CD4-positive, alpha-beta memory T cell (primary cell): ENCODE measurements at places on chromosomes 7 and 10. TPM values are rescaled to one million over a fixed set of nuclear protein-coding genes. Genes with fewer than 3 reads are reported as not detected.

The ATOH7 gene
- total RNA-seq: not detected

DNA sequence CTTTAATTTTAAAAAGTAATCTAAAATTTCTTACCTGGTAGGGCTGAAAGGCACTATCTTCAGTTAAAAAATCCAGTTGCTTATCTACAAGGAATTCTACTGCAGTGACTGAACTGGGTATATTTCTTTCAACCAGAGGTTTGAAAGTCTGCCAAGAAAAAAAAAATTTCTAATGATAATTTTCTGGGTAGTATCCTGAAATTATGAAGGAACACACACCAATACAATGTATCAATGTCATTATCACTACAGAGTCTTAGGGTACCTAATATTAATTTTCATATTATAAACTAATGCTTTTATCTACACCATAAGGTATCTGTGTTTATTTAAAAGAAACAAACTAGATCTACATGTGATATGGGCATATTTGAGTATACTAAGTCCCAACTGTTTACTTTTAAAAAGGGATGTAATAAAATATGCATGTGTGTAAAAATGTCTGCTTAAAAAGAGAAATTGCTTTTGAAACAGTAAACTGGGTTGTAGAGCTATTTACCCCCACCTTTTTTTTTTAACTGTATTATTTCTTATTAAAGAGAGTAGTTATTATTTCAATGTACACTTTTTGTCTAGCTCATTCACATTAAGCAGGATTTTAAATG lies 131.6 kb downstream of the NRBF2 start:
- no peak for DNase-seq

The ENO4 gene
- not detected for total RNA-seq

DNA sequence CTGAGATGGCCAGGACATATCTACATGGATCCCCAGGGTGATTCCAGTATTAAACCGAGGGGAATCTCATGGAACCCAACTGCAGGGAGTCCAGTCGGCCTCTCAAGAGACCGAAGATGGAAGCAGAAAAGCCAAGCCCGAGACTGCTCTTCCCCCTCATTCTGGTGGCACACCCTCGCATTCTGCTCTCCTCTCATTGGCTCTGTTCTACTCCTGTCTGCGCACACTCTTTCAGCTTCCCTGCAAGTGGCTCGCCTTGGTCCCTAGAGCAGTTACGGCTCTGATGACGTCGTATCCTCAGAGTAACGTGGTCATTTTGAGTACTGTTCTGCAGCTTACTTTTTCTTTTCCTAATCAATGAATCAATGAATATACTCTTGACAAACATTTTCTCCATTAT lies 72.6 kb upstream of the RHEB start:
- no peak for DNase-seq

DNA sequence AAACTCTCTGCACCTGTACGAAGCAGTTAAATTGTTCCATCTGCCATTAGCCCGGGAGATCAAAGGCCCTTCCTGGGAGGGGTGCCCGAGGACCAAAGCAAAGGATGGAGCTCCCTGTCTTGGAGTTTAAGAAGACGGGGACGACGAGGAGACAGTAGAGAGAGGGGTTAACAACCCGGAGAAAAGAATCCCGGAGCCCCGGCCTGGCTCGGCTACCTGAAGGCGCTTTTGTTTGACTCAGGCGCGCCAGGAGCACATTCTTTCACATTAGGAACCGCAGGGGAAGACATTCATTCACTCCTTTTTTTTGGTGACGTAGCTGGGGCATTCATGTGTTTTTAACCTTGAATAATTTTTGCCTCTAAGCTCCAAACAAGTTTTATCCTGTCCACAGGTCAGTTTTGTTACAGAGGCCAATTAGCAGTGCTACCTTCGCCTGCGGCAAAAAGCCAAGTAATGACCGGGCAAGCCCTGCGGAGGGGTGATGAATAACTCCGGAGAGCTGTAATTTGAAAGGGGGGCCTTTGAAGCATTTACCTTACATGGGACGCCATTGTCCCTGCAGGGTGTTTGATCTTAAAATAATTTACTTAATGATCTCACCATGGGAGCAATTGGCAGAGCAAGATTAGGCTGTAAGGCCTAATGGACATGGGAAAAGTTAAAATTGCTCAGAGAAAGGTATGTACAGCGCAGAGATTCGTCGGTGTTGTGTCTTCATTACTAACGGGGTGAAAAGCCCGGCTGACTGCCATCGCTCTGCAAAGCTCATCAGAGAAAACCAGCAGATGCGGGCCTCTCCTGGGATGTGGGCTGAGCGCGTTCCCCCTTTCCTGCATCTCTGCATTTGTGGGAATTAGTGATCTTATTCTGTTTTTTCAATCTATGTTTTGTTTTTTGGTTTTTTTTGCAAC lies 258.0 kb upstream of the SP4 start:
- no peak for DNase-seq

DNA sequence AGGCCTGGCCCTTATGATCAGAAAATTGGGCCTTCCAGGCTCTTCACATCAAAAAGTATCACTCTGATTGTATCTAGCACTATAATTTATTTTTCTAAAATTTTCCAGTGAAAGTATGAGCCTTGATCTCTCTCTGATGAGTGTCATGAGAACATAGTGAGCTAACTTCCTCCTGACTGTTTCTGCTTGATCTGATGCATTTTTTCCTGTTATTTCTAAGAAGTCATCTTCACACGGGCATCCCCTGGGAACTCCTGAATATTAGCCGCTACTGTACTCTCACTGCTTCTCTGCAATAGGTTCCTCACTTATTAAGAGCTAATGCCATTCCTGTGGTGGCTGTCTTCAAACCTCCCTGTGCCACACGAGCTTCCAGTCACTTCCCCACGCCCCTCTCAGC lies 63.1 kb upstream of the ZPBP start:
- DNase-seq: no peak

The EPHA1 gene
- total RNA-seq: 30.7 TPM

DNA sequence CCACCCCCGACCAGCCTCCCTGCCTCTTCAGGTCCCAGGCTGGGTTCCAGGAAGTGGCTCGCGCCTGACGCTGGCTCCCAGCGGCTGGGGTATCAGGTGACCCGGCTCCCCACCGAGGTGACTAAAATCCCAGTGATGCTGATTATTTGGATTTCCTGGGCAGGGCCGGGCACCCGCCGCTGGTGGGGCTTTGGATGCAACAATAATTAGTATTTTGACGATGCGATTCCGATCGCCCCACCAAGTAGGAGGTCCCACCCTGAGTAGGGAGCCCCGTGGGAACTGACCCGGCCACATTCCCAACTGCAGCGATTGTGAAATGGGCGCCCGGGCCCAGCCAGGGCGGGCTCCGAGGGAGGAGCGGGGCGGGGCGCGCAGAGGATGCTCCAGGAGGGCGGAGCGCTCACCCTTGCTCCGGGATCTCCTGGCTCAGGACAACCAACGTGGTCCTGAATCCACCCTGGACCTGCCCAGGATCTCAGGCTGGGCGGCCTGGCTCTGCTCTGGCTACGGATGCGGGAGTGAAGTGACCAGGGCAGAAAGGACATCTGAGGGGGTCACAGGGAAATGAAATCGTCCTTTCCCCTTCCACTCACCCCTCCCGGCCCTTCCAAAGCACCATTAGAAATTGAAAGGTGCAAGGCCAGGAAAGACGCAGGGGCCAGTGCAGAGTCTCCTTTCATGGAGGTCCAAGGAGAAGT lies 32.6 kb downstream of the DUSP5 start:
- DNase-seq: no peak

The GHRHR gene
- total RNA-seq: not detected
